ENCODE measurements at places on chromosomes 16 and 17.
A peak's percentile ranks its signal among the peaks of the same experiment; 100 is the strongest.

DNA sequence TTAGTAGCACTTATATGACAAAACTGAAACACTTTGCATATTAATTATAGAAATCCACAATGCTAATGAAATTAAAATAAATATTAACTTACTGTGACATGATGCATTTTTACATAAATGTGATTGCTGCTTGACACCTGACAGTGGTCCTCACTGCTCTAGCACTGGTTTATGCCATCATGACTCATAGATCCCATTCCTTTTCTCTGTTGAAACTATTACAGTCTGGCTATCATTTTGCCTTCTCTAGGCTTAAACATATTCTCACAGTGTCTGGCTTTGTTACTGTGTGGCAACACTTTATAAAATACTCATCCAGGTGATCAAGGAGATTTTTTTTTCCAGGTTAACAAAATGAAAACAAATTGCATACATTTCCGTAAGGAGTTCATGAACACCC lies 108.0 kb downstream of the MRTFB start:
- DNase-seq, result no peak

- no peak for DNase-seq
These were observed 338.3 kb downstream of the BCAS3 start for GRCh38 chr17:61015966-61016365.

DNA sequence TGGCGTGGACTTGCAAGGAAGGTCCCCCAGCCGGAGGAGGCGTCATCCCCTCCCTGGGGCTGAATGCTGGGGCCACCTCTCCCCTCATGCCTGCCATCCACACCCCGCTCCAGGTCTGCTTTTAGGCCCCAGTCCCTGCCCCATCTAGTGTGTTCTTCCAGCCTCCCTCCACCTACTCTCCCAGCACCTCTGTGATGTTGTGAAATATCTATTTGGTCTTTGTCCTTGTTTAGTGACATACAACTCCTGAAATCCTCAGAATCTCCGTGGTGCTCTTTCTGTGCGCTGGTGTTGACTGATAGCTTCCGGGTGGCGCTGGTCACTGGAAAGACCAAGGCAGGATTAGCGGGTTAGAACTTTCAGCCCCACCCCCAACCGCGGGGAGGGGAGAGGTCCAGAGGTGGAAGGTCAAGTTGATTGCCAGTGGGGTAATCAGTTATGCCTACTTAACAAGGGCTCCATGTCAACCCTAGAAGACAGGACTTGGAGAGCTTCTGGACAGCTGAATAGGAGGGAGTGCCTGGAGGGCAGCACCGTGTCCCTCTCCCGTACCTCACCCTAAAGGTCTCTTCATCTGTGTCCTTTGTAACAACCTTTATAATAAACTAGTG lies 10.1 kb downstream of the TBC1D24 start:
- no peak for DNase-seq

- DNase-seq, result no peak
These were observed 35.1 kb upstream of the SBK1 start for GRCh38 chr16:28257256-28257655.

DNA sequence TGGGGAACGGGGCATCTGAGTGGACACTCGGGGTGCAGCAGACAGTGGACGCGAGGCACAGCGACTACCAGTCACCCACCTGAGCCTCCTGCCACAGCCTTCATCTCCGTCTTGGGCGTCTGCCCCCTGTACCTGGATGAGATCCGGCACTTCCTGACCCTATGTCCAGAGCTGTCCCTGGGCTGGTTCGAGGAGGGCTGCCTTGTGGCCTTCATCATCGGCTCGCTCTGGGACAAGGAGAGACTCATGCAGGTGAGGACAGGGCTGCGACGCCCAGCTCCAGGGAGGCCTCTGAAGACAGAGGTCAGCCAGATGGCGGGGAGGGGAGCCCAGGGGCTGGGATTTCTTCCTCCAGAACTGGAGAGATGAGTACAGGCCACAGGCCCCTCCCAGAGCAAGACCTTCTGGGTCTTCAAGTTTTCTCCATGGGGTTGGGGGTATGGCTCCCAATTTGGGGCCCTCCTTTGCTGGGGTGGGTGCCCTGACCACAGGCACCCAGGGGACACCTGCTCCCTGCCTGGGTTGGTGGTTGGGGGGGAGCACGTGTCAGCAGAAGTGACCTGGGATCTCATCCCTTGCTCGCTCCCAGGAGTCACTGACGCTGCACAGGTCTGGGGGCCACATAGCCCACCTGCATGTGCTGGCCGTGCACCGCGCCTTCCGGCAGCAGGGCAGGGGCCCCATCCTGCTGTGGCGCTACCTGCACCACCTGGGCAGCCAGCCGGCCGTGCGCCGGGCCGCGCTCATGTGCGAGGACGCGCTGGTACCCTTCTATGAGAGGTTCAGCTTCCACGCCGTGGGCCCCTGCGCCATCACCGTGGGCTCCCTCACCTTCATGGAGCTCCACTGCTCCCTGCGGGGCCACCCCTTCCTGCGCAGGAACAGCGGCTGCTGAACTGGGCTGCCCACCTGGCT lies 1.9 kb downstream of the AANAT start:
- DNase-seq, result peak; percentile 28

DNA sequence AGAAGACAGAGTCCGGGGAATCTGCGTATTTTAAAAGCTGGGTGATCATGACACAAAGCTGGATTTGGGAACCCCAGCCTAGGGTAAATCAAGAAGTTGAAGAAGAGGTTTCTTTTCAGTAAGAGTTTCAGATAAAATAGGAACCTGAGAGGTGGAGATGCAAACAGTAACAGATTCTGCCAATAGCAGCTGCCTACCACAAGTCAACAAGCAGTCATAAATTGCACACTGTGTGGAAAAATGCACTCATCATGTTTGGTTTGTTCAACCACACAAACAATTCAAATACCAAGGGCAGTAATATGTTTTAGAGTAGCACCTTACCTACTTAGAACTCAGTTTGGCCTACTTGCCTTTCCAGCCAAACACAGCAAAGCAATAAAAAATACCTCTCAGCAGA lies 14.0 kb downstream of the MYO1D start:
- no peak for DNase-seq

DNA sequence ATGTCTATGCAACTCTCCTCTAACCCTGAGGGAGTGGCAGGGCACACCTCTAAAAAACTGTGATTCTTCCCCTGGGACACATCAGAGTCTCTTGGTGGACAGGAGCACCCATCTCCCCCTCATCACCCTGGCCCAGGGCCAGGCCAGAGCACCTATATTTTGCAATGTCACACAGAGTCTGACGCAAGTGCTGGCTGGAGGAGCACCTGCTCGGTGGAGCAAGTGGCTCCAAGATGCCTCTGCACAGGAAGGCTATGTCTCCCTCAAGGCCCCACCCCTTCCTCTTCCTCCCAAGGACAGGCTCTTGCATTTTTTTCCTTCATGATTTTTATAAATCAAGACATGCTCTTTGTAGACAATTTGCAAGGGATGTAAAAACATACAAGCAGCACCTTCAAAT lies 13.3 kb downstream of the SNN start:
- no peak for DNase-seq
